ENCODE measurements at places on chromosomes 1 and 21.

- H3K4me3 ChIP-seq, result no peak overlapping the region
- H3K27me3 ChIP-seq, result no peaks in the 10 kb centered on the region
- no peak for DNase-seq
- no peaks in the 10 kb centered on the region for H3K36me3 ChIP-seq
These were observed 14.2 kb downstream of the COL18A1 start for GRCh38 chr21:45419162-45419561.

- H3K4me3 ChIP-seq, result peak overlapping the region; percentile 69
- no peaks in the 10 kb centered on the region for H3K36me3 ChIP-seq
- peak overlapping the region; percentile 90 for H3K27ac ChIP-seq
- no peaks in the 10 kb centered on the region for H3K27me3 ChIP-seq
- no peak for DNase-seq
- H3K4me1 ChIP-seq, result peaks cover 34% of the 10 kb centered on the region
These were observed 1.3 kb upstream of the ZNF436 start for GRCh38 chr1:23370709-23371584.

GRCh38 chr1:162138112-162138511, 68.6 kb downstream of the NOS1AP start:
- no peak overlapping the region for H3K27ac ChIP-seq
- H3K4me1 ChIP-seq, result peaks cover 83% of the 10 kb centered on the region
- H3K36me3 ChIP-seq, result no peaks in the 10 kb centered on the region
- no peak for DNase-seq
- H3K27me3 ChIP-seq, result no peaks in the 10 kb centered on the region

- no peak overlapping the region for H3K4me3 ChIP-seq
- H3K4me1 ChIP-seq, result peaks cover 40% of the 10 kb centered on the region
- H3K27ac ChIP-seq, result no peak overlapping the region
- H3K27me3 ChIP-seq, result no peaks in the 10 kb centered on the region
- no peaks in the 10 kb centered on the region for H3K36me3 ChIP-seq
- DNase-seq, result no peak
These were observed 2.6 kb upstream of the RAB7B start for GRCh38 chr1:206005778-206006180.

GRCh38 chr21:42703136-42703908, 49.9 kb downstream of the PDE9A start:
- no peak overlapping the region for H3K27ac ChIP-seq
- H3K4me3 ChIP-seq, result no peak overlapping the region
- H3K4me1 ChIP-seq, result no peaks in the 10 kb centered on the region
- DNase-seq, result no peak
- H3K36me3 ChIP-seq, result 0 out of 2 replicates have a peak, but pooled peaks cover 2% of the 10 kb centered on the region

DNA sequence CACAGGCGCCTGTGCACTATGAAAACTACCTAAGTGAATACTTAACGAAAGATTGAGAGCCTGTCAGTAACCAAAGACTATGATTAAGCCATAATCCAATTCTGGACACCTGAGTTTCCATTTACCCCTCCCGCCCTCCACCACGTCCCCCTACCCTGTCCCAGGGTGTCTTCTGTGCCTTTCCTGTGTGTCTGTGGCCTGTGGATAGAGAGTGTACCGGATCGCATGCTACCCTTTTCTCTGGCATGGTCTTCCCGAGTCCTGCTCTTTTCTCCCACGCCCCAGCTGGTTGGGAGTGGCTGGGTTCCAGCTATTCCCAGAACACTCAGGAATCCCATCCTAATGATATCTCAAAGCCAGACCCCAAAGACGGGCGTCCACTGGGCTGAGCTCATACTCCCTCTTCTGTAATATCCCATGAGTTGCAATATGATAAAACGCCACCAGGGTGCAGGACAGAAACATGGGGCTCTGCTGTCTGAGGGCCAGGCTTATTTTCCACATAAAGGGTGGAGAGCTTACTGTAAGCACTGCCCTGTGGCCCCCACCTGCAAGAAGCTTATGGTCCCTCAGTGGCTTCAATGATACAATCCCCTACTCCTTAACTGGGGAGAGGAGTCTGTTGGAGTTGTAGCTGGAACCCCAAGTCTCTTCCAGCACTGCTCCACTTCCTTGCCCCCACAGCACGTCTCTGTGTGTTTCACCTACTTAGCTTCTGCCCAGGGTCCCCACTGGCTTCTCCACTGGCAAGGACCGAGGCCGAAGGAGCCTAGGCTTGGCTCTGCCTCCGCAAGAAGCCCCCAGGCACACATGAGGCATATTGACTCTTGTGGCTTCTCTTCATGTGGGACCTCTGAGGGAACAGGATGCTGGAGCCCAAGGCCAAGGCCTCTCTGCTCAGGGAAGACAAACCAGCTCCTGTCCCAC, 17.6 kb upstream of the ALX3 start:
- H3K4me1 ChIP-seq, result no peaks in the 10 kb centered on the region
- no peak overlapping the region for H3K27ac ChIP-seq
- H3K27me3 ChIP-seq, result peaks cover 9% of the 10 kb centered on the region

DNA sequence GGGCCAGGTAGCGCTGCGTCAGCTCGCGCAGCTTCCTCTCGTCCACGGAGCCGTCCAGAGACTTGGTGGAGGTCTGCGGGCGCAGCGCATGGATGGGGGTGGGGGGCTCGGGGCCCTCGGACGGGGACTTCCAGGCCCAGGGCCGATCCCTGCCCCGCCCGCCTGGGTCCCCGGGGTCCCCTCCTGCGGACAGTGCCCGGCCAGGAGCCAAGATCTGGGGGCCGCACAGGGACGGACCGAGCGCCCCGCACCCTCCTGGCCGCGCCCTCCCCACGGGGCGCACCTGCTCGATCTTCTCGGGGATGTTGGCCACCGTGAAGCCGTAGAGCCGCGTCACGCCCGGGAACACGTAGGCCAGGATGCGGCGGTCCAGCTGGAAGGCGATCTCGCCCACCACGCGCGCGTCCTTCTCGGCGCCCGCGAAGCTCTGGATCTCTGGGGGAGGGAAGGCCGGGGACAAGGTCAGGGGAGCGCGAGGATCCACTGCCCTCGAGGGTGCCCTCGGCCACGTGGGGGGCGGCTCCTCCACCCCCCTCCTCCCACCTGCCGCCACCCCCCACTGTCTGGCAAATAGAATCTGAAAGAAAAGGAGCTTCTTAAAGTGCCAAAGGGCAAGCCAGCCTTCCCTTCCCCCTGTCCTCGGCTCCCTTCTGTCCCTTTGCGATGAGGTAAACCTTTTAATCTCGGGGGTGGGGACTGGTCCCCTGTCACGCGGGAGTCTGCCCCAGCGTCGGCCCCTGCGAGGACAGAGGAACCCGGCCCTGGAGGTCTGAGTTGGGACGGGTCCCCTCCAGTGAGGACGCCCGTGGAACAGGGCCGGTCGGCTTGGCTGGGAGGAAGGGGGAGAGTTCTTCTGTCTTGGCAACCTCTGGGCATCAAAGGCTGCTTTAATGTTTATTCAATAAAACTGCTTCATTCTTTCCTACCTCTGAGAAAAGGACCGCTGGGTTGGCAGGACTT, 6.5 kb upstream of the FTCD start:
- H3K36me3 ChIP-seq, result no peaks in the 10 kb centered on the region
- peaks cover 9% of the 10 kb centered on the region for H3K27me3 ChIP-seq
- no peaks in the 10 kb centered on the region for H3K4me1 ChIP-seq
- no peak overlapping the region for H3K27ac ChIP-seq
- DNase-seq, result no peak
- H3K4me3 ChIP-seq, result no peak overlapping the region

DNA sequence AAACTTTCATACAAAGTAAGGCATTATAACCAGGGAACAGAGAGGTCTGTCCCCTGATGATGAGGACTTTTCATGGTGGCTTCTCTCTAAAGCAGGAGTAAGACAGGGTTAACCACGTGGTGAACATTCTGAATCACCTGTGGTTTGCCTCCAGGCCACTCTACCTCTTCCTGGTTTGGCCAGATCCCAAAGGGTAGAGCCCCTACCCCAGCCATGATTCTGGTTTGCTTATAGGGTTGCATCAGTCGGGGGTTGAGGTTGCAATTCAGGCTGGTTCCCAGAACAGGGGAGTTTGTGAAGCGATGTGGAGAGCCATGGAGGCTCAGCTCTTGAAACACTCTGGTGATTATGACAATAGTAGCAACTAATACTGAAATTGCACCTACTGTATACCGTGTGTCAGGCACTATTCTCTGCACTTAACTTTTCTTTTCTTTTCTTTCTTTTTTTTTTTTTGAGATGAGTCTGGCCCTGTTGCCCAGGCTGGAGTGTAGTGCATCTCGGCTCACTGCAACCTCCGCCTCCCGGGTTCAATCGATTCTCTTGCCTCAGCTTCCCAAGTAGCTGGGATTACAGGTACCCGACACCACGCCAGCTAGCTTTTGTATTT, 8.3 kb downstream of the CNR2 start:
- H3K4me3 ChIP-seq, result no peak overlapping the region
- H3K4me1 ChIP-seq, result peaks cover 8% of the 10 kb centered on the region
- H3K27me3 ChIP-seq, result no peaks in the 10 kb centered on the region
- H3K36me3 ChIP-seq, result no peaks in the 10 kb centered on the region
- no peak for DNase-seq

DNA sequence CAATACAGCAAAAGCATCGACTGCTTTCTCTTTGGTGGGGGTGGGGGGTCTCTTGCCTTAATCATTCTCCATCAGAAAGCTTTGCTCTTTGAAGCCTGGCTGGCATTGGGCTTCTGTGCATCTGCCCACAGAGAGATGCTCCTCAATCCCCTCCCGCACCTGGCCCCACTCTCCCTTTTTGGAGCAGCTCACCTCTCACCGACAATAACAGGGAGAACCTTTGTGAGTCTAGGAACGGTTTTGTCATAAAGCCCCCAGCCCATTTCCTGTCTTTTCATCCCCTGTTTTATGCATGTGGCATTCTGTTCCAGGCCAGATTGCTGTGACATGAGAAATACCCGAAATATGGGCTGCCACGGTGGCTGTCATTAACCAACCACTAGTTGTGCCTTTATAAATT, 469.0 kb upstream of the VAMP3 start:
- DNase-seq, result no peak
- H3K27ac ChIP-seq, result peak overlapping the region; percentile 85
- peaks cover 55% of the 10 kb centered on the region for H3K4me1 ChIP-seq
- H3K27me3 ChIP-seq, result no peaks in the 10 kb centered on the region
- H3K36me3 ChIP-seq, result no peaks in the 10 kb centered on the region
- no peak overlapping the region for H3K4me3 ChIP-seq

- H3K27me3 ChIP-seq, result 0 out of 2 replicates have a peak, but pooled peaks cover 3% of the 10 kb centered on the region
- H3K4me3 ChIP-seq, result no peak overlapping the region
- no peaks in the 10 kb centered on the region for H3K4me1 ChIP-seq
- DNase-seq, result no peak
- H3K27ac ChIP-seq, result no peak overlapping the region
These were observed 12.0 kb upstream of the PRELP start for GRCh38 chr1:203463469-203464062.

DNA sequence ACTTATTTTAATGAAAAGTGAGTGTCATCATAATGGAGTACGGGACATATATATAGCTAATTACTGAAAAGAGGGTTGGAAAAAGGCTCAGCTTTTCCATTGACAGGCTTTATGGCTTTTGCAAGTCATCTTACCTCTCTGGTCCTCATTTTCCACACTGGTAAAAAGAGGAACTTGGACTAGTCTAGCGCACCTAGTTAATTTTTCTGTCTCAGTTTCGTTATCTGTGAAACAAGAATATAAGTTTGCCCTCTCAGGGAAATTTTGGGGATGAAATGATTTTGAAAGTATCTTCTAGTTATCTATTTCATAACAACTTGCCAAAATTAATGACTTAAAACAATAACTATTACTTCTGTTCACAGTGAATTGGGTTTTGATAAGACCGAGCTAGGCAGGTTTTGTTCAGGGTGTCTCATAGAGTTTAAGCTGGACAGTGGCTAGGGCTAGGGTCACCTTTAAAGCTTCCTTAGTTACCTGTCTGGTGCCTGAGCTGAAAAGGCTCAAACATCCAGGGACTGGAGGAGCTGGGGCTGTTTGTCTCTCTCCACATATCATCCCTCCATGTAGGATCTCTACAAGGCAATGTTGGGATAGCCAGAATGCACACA, 91.7 kb downstream of the TYW3 start:
- H3K4me1 ChIP-seq, result no peaks in the 10 kb centered on the region
- H3K4me3 ChIP-seq, result no peak overlapping the region
- no peak overlapping the region for H3K27ac ChIP-seq
- DNase-seq, result no peak

DNA sequence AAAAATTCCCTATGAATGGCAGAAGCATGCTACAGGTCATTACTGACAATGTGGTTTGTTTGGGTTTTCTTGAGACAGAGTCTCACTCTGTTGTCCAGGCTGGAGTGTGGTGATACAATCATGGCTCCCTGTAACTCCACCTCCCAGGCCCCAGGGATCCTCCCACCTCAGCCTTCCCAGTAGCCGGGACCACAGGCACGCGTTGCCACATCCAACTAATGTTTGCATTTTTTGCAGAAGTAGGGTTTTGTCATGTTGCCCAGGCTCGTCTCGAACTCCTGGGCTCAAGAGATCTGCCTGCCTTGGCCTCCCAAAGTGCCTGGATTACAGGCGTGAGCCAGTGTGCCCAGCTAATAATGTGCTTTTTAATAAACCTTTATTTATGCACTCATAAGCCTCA, 259.1 kb downstream of the NFIA start:
- DNase-seq, result no peak
- peaks cover 12% of the 10 kb centered on the region for H3K4me1 ChIP-seq
- H3K27ac ChIP-seq, result no peak overlapping the region
- H3K4me3 ChIP-seq, result no peak overlapping the region

DNA sequence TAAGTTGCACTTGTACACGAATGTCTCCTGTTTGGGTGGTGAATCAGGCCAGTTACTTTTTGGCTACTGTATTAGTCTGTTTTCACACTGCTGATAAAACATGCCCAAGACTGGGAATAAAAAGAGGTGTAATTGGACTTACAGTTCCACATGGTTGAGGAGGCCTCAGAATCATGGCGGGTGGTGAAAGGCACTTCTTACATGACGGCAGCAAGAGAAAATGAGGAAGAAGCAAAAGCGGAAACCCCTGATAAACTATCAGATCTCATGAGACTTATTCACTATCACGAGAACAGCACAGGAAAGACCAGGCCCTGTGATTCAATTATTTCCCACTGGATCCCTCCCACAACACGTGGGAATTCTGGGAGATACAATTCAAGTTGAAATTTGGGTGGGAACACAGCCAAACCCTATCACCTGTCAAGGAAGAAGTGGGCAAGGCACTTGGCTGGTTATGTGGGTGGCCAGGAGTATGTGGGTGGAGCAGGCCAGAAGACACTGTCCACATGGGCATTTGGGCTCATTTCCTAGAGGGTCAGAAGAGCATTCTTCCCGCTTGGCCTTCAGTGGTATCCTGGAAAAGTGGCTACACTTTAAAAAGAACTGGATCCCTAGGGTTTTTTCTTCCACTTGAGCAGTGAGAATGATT, 228.8 kb downstream of the HHAT start:
- H3K27ac ChIP-seq, result no peak overlapping the region
- no peak overlapping the region for H3K4me3 ChIP-seq
- no peaks in the 10 kb centered on the region for H3K36me3 ChIP-seq

GRCh38 chr1:94118471-94118870, 2.5 kb downstream of the ABCA4 start:
- no peak overlapping the region for H3K4me3 ChIP-seq
- H3K36me3 ChIP-seq, result no peaks in the 10 kb centered on the region
- no peak overlapping the region for H3K27ac ChIP-seq
- no peaks in the 10 kb centered on the region for H3K27me3 ChIP-seq
- H3K4me1 ChIP-seq, result no peaks in the 10 kb centered on the region

DNA sequence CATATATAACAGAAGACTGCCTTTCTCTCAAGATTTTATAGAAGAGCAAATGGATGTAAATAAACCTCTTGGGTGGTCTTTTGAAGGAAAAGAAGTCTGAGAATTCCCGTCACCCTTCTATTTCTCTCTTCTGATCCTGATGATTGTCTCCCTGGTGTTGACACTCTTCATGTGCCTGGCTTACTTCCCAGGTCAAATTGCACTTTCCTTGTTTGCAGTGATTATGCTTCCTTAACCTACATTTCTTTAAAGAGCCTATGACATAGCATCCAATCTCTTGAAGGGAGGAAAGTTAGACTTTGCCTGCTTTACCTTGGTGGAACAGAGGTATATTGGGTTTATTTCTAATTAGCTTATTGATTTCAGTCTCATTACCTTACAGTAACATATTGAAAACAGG, 80.1 kb downstream of the LRRC53 start:
- H3K27ac ChIP-seq, result no peak overlapping the region
- no peak overlapping the region for H3K4me3 ChIP-seq
- H3K36me3 ChIP-seq, result no peaks in the 10 kb centered on the region
